ENCODE measurements at places on chromosomes 6 and 20.

DNA sequence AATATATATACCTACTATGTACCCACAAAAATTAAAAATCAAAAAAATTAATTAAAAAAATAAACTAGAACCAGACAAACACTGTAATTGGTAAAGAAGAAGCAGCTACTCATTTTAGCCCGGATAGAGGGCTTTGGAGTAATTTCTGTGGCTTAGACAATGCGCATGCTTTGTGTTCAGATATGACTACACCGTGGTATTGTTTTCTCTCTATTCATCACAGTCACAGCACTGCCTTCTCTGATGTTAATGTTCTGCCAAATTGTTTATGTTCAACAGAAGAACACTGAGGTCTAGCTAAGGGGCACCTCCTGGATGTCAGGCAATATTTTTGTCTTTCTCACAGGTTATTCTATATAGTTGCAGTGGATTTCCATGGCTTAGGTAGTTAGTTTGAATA lies 77.5 kb upstream of the GJE1 start:
- DNase-seq, result no peak

- DNase-seq, result no peak
Measured at GRCh38 chr6:160454303-160454702, 106.1 kb downstream of the SLC22A3 start.

GRCh38 chr20:57231951-57232428 lies 34.5 kb downstream of the BMP7 start:
- no peak for DNase-seq

- no peak for DNase-seq
Measured at GRCh38 chr6:16397623-16398022, 159.2 kb downstream of the GMPR start.

- DNase-seq, result no peak
Measured at GRCh38 chr6:29617782-29618554, 15.0 kb downstream of the GABBR1 start.

DNA sequence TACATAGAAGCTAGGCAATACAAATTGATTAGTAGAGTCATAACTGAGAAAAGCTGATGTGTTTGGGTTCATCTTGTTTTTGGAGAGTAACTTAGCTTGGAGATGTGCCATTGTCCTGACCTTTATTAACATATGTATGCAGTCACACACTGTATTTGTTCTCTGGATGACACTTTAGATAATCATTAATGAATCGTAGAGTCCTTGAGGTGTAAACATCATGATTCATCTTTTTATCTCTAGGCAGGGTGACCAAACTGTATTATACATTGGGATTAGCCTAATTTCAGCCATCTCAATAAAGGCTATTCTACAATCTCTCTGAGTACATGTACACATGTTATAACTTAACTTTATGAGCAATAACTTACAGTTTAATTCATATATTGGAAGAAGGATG lies 3.6 kb upstream of the MTCL3 start:
- no peak for DNase-seq

DNA sequence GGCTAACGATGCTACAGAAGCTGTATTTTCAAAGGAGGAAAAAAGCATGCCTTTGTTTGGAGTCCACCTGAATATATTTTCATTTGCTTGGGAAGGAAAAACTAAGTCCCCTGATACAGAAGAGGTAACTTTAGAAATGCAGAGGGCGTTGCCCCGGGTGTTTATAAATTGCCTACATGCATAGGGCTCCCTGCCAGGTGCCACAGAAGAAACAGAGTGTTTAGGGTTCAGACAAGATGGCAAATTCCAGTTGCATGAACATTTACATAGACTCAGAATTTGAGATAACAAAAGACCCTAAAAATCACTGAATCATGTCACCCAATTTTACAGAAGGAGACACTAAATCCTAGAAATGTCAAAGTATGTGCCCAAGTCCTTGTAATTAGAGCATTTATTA lies 19.9 kb downstream of the RIN2 start:
- DNase-seq, result no peak

DNA sequence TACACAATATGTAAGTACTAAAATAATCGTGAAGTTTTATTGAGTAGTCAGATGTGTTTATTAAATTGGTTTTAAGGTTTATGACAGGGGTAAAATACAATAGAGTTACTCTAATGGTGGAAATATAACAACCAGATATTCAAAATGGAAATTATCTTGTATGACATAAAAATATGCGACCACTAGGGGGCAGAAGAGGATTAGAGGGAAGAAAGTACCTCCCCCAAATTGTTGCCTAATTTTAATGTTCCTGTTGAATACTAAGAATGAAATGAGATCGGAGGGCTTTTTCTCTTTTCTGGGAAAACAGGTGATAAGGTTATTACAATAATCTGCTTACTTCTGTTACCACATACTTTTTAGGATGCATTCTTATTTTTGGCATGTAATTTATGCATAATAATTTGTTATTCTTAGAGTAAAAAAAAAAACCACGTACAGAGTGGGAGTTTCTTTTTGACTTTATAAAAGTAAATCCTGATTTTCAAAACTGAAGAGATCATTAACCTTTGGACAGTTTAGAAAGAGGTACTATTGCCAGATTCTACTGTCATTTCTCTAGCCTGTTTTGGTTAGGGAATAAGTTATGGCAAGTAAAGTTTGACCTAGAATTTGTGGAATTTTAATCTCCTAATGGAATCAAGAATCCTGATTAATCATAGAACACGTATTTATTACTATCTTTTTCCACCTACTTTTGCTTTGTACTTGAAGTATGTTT lies 159.2 kb downstream of the CD109 start:
- DNase-seq, result peak; percentile 49

- DNase-seq, result no peak
Measured at GRCh38 chr6:127968394-127968793, 67.5 kb upstream of the THEMIS start.

GRCh38 chr6:151478670-151479069 lies 15.1 kb upstream of the CCDC170 start:
- DNase-seq, result peak; percentile 25

GRCh38 chr20:47773371-47773786 lies 11.9 kb downstream of the SULF2 start:
- DNase-seq, result no peak

DNA sequence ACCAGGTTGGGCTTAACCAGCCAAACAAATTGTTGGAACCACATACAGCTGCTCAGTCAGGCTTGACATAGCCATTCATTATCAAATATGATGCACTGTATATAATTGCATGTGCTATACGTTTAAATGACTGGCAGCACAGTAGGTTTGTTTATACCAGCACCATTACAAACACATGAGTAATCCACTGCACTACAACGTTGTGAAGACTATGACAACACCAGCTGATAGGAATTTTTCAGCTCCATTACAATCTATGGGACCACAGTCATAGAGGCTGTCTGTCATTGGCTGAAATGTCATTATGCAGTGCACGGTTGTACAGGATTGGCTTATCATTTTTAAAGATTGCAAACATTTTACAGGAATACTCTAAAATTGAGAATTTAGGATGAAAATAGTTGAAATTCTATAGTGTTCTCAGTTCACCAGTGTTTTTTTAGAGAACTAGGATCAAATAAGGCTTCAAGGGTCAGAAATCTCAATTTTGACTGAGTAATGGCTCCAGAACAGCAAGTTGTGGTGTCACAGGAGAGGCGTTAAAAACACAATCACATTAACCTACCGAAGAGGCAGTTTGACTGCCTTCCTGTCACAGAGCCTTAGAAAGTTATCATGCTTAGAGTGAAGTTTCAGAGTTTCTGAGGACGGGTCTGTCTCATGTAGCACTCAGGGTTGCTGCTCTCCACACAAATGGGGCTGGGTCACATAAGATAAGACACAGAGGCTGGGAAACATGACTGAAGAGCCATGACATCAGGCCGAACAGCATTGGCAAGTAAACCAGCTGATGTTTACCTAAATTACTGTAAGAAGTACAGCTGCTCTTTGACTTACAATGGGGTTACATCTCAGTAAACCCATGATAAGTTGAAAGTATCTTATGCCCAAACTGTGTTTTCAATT lies 60.7 kb upstream of the SMLR1 start:
- no peak for DNase-seq

DNA sequence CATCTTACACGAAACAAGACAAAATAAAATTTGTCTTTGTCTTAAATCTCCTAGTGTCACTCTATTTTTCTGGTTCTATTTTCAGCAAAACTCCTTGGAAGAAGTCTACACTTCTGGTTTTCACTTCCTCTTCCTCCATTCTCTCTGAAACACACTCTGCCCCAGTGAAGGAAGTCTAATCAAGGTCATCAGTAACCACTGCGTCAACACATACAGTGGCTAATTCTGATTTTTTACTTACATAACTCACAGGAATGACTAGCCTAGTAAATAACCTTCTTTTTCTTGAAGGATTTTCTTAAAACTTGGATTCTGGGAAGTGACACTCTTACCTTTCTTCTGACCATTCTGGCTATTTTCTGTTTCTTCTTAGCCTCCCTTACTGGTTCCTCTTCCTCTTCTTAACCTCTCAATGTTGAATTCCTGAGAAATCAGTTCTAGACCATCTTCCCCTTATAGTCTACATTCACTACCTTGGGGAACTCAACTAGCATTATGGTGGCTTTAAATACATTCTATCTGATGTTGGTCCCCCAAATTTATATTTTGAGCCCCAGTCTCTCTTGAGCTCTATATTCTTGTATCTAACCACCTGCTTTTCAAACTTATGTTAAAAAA lies 37.5 kb downstream of the AIG1 start:
- DNase-seq, result no peak

- DNase-seq, result no peak
Measured at GRCh38 chr6:159152041-159152440, 17.2 kb upstream of the FNDC1 start.

DNA sequence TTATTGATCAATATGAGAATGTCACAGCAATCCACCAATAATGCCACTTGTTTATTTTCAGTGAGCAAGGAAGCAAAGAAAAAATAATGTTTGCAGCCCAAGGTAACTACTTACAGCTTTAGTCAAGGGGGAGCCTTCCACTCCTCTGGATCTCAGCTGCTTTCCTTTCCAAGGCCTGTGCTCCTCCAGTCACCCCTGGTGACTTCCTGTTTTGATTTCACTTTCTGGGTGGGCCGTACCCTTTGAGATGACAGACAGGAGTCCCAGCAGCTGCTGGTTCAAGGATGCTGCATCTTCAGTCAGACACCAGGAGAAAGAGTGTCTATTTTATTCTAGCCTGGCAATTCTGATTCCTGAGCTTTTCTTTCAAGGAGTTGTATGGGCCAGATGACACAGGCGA lies 5.6 kb upstream of the VNN2 start:
- no peak for DNase-seq

GRCh38 chr6:14434916-14435690 lies 317.5 kb downstream of the CD83 start:
- DNase-seq, result no peak

DNA sequence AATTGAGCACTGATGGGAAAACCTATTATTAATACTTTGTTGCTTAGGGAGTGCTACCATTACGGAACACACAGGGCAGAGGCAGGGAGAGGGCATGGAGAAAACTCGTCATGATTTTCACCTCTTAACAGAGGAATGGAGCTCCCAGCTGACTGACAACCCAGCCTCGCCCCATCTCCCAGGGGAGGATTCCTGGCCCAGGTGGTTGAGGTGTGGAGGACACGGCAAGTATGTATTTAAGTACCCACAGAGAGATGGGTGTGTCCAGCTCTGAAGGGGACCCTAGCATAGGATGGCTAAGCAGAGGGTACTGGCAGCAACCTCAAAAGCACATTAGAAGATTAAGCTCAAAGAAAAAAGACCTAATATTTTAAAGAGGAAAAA lies 261.9 kb upstream of the MOCS1 start:
- DNase-seq, result no peak

DNA sequence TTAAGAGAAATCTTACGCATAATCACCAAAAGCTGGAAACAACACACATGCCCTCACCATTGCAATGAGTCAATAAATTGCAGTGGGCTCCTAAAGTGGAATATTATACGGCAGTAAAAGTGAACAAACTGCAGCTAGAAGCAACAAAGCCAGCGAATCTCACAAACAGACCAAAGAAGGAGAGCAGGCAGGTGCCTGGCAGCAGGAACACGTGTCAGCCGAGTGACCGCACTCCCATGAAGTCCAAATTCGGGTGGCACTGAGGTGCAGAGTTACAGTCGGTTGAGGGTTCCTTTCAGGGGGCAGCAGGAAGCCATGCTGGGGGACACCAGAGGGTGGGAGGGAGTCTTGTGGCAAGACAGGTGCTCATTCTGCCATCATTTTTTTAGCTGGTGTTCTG lies 313.1 kb downstream of the TAF4 start:
- DNase-seq, result no peak

DNA sequence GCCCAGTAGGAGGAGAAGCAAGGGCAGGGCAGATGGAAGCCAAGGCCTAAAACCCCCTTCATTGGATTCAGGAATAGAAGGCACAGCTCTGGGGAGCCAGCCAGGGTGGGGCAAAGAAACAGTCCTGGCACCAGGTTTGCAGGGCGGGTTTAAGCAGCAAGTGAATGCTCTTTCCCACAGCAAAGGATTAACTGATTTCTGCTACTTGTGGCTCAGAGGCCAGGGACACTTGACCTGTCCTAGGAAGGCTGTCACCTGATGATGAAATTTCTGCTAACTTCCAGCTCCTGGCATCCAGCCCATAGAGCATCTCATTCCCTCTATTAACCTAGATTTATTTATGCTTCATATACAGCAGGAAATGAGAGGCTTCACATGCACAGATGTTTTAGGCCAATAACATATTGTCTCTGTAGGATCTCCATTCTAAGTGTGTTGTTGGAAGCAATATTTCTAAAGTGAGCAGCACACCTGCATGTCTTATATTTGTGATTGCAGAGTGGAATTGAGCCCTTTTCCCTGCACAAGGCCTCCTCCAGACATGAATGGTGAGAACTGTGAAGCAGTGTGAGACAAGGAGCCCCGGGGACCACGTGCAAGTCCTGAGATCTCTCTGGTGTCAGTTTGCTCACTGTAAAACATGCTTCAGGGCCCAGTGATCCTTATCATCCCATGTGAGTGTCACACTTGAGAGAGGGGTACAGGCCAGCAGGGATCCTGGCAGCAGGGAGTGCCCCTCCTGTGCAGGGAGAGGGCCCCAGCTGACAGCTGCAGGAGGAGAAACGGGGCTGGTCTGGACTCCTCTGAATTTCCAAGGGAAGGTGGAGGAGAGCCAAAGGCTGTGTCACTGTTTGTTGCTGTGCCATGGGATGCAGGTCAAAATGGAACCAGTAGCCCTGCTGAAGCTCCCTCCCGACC lies 41.1 kb upstream of the CST5 start:
- no peak for DNase-seq

DNA sequence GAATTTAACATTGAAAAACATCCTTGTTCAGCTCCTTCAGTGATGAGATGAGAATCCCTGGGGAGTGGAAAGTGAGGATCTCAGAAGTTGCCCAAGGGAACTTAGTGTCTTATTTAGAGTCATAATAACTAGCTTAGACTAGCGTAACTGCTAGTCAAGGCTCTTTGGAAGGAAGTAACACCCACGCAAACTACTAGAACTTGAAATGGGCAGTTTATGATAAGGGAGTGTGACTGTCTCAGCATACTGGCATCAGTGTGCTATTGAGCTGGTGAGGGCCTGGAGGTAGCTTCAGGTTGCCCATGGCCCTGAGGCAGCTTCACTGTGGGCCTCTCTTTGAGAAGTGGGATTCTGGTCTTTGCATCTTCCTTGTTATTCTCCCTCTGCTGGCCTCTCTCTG lies 40.1 kb downstream of the SLX4IP start:
- no peak for DNase-seq

GRCh38 chr6:70879496-70879895 lies 77.4 kb downstream of the B3GAT2 start:
- DNase-seq, result no peak

GRCh38 chr6:82068721-82069120 lies 178.8 kb downstream of the IBTK start:
- DNase-seq, result no peak
